ENCODE measurements at places on chromosomes 13 and 19. TPM values are rescaled to one million over a fixed set of nuclear protein-coding genes. Genes with fewer than 3 reads are reported as not detected.

DNA sequence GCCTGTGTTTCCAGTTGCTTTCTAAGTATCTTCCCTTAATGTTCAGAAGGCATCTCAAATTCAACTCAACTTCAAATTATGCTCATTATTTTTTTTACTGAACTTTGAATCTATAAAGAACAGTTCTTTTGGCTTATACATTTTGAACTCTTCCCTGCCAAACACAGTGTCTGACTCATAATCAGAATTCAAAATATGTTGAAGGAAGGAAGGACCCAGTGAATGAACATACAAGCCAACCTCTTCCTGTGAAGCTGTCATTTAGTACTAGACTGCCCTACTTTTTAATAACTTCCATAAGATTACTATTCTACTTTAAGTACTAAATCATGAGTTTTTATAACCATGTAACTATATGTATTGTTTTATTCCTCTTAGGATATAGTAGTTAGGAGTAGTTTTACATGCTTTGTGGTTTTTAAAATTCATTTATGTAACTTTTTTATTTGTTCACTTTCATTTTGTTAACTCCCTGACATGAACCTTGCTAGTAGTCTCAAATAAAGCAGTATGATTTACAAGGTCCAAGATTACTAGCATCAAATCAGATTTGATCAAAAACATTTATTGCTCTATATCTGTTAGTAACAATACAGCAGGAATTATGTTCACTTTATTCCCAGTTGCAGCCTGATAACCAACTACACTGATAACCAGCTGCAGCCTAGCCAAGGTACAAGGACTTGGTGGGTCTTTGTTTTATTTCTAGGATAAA is 6.4 kb downstream of the NUDT15 start:
- no peak for DNase-seq

DNA sequence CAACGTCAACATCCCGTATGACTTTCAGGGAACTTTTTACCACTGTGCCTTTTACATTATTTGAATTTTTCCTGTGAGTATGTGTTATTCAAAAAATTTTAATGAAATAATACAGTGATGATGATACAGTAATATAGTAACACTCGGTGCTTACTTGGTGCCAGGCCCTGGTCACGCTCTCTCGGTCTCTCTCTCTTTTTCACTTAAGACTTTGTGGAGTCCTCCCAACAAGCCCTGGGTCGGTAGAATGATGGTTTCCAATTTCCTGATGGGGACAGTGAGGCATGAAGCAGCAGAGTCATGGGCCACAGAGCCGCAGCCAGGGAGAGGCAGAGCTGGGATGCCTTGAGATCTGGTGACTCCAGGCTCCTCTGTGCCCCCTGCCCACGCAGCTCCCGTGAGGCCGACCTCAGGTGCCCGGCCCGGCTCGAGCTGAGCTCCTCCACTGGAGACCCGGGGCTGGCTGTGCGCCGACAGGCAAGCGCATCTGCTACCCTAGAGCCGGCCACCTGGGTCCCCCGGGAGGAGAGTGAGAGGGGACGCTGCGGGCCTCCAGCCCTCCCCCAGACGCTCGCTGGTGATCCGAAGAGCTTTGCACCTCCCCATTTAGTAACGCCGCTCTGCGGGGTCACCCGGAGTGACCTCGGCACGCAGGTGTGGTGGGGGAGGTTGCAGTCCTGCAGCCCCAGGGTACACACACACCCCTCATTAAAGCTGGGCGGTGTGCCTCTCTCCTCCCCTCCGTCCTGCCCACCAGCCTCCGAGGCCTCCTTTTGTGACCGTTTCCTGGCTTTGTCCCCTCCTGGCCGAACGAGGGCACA is 4.4 kb upstream of the SBK3 start:
- DNase-seq: no peak

GRCh38 chr19:30780456-30780855 is 408.3 kb downstream of the ZNF536 start:
- no peak for DNase-seq

- DNase-seq: no peak
Observed at GRCh38 chr13:25286308-25286968, 850 bp downstream of the MTMR6 start.

GRCh38 chr19:39155114-39155700 is 29.6 kb downstream of the PAK4 start:
- no peak for DNase-seq

DNA sequence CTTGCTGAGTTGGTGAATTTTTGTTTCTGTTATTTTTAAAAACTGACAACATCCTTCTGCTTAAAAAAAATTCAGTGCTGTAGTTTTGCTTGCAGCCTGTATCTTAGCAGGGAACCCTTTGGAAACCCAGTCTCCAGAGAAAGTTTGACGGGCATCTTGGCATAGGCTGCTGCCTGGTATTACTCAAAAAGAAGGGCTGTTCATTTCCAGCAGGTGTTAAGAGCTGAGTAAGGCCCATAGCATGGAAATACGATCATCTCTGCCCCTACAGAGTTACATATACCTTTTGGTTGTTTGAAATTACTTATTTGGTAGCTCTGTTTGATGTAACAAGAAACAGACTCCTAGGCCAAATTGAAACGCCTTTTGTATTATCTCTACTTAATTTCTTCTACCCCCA is 41.5 kb downstream of the URI1 start:
- DNase-seq: no peak

GRCh38 chr13:31124204-31124603 is 37.5 kb downstream of the HSPH1 start:
- no peak for DNase-seq

Gene DIRAS1
- 6.9 TPM for total RNA-seq

Gene TNNI3
- not detected for total RNA-seq

Gene PALM
- total RNA-seq: 236 TPM

Measured in osteocyte (in vitro differentiated cells).